ENCODE measurements at places on chromosomes 5 and 9.

GRCh38 chr5:136620621-136621020 is 255.3 kb upstream of the TRPC7 start:
- DNase-seq, result no peak

DNA sequence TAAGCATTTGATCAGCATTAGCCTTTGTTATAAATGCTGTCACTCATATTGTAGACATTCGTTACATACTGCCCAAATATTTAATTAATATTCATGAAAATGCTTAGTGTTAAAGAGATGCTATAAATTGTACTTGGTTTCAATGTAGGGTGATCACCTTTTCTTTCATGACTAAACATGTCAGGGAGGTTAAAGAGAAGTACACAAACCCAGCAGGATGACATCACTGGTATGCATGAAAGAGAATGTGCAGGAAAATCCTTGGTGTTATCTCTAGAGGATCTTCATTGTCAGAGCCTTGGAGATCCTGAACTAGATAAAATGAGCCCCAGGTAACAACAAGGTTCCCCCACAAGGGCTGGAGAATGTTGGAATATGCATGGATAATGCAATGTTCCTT is 33.0 kb upstream of the SV2C start:
- DNase-seq, result no peak

DNA sequence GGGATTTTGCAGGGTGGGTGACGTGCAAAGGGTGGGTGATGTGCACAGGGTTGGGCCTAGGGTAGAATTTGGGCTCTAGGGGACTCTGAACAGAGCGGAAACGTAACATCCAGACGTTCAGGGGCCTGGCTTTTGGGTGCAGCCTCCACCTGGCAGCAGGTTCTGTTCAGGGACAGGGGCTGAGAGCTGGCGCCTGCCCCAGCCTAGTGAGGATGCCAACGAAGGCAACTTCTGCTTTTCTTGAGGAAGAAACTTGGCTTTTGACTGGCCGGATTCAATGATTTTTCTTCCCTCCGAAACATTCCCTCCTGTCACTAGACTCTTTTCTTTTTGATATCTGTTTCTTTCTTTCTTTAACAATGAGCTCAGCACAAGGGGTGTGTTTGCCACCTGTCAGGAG is 38.6 kb upstream of the SLC6A19 start:
- no peak for DNase-seq

GRCh38 chr5:143664623-143665022 is 147.3 kb upstream of the HMHB1 start:
- DNase-seq, result no peak

DNA sequence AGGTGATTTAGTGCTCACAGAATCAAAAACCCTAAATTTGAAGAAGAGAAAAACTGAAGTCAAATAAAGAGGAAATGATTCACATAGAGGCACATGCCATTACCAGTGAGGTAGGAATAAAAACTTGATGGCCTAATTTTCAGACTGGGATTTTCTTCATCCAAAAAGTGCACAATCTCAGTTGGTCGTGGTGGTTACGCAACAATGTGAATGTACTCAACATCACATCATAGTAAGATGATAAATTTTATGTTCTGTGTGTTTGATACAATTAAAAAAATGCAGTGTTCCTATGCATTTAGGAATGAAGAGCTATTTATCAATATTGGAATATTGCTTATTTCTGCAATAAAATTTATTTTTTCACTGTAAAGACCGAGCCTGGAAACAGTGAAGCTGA is 60.7 kb downstream of the SV2C start:
- DNase-seq, result no peak
